ENCODE measurements at places on chromosomes 6 and 20.

DNA sequence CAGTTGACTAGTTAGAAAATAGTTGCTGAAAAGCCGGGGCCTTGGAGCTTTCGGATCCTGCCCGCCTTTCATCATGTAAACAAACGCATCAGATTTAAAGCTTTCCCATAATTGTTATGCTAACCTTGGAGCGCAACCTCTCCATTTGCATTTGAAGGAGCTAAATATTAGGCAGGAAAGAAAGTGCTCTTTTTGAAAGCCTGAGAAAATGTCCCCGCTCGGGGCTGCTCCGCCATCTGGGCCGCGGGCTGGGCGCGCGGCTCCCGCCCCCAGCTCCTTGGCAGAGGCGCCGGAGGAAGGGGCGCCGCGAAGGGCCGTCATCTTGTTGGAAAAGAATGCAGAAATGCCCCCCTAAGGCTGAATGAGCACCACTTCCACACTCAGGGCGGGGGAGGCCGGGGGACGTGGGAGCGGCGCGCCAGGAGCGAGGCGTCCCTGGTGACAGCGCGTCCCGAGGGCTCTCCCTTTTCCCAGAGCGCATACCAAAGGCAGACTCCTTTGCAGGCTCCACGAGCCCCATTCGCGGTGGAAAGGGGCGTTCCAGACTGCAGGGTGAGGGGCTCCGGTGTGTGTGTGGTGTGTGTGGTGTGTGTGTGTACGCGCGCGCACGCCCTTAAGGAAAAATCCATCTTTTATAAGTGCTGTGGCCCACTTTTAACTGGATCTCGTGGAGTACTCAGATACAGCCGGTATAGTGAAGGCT, 145.6 kb upstream of the ID4 start:
- DNase-seq: peak; percentile 26
- H3K27ac ChIP-seq: no peak overlapping the region
- H3K4me3 ChIP-seq: peak overlapping the region; percentile 33
- no peaks in the 10 kb centered on the region for H3K4me1 ChIP-seq
- H3K36me3 ChIP-seq: no peaks in the 10 kb centered on the region

- peak; percentile 83 for DNase-seq
- H3K27ac ChIP-seq: peak within 1 kb of the TSS; percentile 95
- H3K36me3 ChIP-seq: no peaks in the 10 kb centered on the region
- H3K4me3 ChIP-seq: no peak within 1 kb of the TSS
- peaks cover 37% of the 10 kb centered on the region for H3K4me1 ChIP-seq
These were observed at the start of gene UNC5CL for GRCh38 chr6:41039060-41039998. TSS of gene UNC5CL (minus strand) at chr6:41039221. CDS start at chr6:41035074, 4,147 bp downstream.

GRCh38 chr20:9286501-9287461, 217.9 kb downstream of the PLCB4 start:
- H3K36me3 ChIP-seq: no peaks in the 10 kb centered on the region
- no peak for DNase-seq
- no peaks in the 10 kb centered on the region for H3K4me1 ChIP-seq
- no peak overlapping the region for H3K4me3 ChIP-seq
- H3K27me3 ChIP-seq: no peaks in the 10 kb centered on the region

- H3K27ac ChIP-seq: no peak overlapping the region
- no peak for DNase-seq
- no peaks in the 10 kb centered on the region for H3K36me3 ChIP-seq
- H3K4me3 ChIP-seq: no peak overlapping the region
- H3K4me1 ChIP-seq: no peaks in the 10 kb centered on the region
- peaks cover 11% of the 10 kb centered on the region for H3K27me3 ChIP-seq
These were observed 455.6 kb downstream of the MAFB start for GRCh38 chr20:40233406-40233805.

GRCh38 chr6:111764238-111765175, 108.7 kb downstream of the FYN start:
- DNase-seq: no peak
- H3K27me3 ChIP-seq: no peaks in the 10 kb centered on the region
- no peak overlapping the region for H3K4me3 ChIP-seq
- peaks cover 4% of the 10 kb centered on the region for H3K4me1 ChIP-seq
- no peak overlapping the region for H3K27ac ChIP-seq

DNA sequence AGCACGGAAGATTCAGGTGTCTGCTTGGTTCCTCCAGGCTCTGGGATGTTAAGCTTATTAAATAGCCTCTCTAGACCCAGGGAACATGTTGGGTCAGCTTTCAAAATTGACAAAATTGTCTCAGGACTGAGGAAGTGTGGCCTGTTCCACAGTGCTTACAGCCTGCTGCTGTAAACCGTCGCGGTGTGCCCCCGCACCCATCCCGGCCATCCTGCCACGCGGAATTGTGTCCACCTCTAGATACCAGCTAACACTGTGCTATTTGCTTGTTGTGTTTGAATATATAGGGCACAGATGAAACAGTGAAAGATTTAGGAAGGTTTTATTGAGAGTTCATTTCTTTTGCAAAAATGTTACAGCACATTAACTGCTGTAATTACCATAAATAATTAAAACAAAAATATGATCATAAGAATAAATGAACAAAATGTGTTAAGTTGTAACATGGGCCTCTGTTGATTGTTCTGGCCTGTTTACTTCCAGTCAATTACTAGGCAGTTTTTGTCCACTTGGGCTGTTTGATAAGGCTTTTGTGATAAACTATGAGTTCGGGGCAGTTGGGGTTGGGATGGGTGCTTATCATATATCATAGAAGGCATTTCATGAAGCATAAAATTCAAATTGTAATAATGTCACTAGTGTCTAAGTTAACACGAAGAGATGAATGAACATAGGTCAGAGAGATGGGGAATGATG, 77.4 kb downstream of the ARID1B start:
- H3K4me3 ChIP-seq: no peak overlapping the region
- DNase-seq: no peak
- no peaks in the 10 kb centered on the region for H3K4me1 ChIP-seq
- H3K36me3 ChIP-seq: no peaks in the 10 kb centered on the region

DNA sequence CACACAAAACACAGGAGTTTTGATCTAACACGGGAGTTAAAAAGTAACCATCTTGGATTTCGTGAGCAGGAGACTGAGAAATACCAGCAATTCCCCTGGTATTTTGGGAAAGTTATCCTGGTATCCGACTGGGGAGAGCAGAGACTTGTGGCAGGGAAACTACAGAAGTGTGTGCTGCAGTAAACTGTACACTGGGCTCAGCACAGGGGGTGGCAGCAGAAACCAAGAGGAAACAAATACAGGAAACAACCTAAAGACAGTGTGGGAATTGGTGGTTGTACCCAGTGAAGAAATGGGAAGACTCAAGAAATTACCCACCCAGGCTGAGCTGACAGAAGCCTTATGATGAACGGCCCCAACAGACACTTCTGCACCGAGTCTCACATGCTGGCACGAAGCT, 109.8 kb downstream of the CHD6 start:
- peaks cover 39% of the 10 kb centered on the region for H3K4me1 ChIP-seq
- no peaks in the 10 kb centered on the region for H3K36me3 ChIP-seq
- H3K27me3 ChIP-seq: no peaks in the 10 kb centered on the region
- peak overlapping the region; percentile 56 for H3K27ac ChIP-seq
- no peak overlapping the region for H3K4me3 ChIP-seq

- H3K4me3 ChIP-seq: no peak overlapping the region
- peak overlapping the region; percentile 93 for H3K27ac ChIP-seq
- DNase-seq: no peak
- no peaks in the 10 kb centered on the region for H3K36me3 ChIP-seq
- peaks cover 41% of the 10 kb centered on the region for H3K4me1 ChIP-seq
These were observed 96.7 kb downstream of the SNX5 start for GRCh38 chr20:17871886-17872285.

GRCh38 chr20:31968291-31969126, 558 bp downstream of the XKR7 start:
- no peak overlapping the region for H3K4me3 ChIP-seq
- H3K36me3 ChIP-seq: no peaks in the 10 kb centered on the region
- H3K4me1 ChIP-seq: peaks cover 3% of the 10 kb centered on the region
- peaks cover 79% of the 10 kb centered on the region for H3K27me3 ChIP-seq

GRCh38 chr6:91476000-91476399, 889.1 kb upstream of the MAP3K7 start:
- no peaks in the 10 kb centered on the region for H3K36me3 ChIP-seq
- H3K27me3 ChIP-seq: no peaks in the 10 kb centered on the region
- H3K4me1 ChIP-seq: no peaks in the 10 kb centered on the region
- peak; percentile 34 for DNase-seq
- no peak overlapping the region for H3K27ac ChIP-seq
- H3K4me3 ChIP-seq: no peak overlapping the region
